Mucosa of descending colon (tissue), 3 donors: ENCODE measurements at places on chromosomes 5 and 9. TPM values are rescaled to one million over a fixed set of nuclear protein-coding genes. Genes with fewer than 3 reads are reported as not detected.

DNA sequence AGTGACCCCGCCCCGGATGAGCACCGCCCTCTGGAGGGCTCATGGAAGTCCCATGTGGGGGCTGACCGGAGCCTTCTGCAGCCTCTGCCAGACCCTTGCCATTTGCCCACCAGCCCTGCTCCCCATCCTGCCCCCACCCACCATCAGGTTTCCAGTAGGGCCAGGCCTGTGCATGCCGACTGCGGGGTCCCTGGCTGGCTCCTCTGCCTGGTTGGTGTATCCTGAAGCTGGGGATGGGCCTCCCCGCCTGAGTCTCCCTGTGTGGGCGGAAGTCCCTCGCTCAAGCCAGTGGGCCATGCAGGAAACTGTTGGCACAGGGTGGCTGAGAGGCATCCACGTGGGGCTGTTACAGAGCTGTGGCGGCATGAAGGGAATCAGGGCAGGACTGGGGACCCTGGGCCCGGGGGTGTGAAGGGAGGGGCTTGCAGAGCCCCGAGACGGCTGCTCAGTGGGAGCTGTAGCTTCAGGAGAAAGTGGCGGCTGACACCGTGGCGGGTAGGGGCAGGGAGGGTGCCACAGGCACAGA, 88.7 kb downstream of the RXRA start:
- no peak for DNase-seq

The C7 gene
- 44.1 TPM for total RNA-seq

GRCh38 chr5:169706071-169706470, 69.0 kb downstream of the DOCK2 start:
- DNase-seq = no peak

GRCh38 chr9:132694144-132694543, 23.9 kb downstream of the GTF3C4 start:
- DNase-seq = peak; percentile 41

The ZNF454 gene
- total RNA-seq = 0.96 TPM

GRCh38 chr9:129624168-129624759, 1.7 kb upstream of the NTMT1 start:
- DNase-seq = peak; percentile 61

The OLFML2A gene
- 2.8 TPM for total RNA-seq

GRCh38 chr5:20556115-20556763, 568.2 kb upstream of the CDH18 start:
- no peak for DNase-seq

GRCh38 chr5:36202521-36202961, 39.2 kb downstream of the NADK2 start:
- DNase-seq = no peak

The LCN9 gene
- total RNA-seq = not detected

- DNase-seq = no peak
These were observed 531.2 kb upstream of the ZNF608 start for GRCh38 chr5:125277494-125278154.

The RAPGEF1 gene
- total RNA-seq = 103 TPM
